Fibroblast of skin of left biceps (primary cell): ENCODE measurements at places on chromosomes 3 and 15.

DNA sequence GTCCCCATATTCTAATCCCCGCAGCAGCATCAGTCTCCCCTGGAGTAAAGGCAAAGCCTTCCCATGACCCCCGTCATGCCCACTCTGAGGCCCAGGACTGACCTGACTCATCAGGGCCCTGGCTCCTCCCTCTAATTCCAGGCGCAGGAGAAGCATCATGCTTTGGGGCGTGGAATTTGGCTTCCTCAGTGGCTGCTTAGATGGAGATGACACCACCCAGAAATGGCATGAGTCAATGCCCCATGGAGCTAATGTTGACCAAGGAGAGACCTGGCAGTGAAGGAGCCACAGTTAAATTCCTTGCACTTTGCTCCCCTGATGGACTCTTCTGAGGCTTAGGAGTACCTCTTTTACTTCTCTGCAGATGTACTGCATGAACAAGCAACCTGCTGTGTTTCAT, 204.2 kb upstream of the PROK2 start:
- no peak for DNase-seq

GRCh38 chr3:189787632-189788031, 156.4 kb downstream of the TP63 start:
- no peak for DNase-seq

GRCh38 chr15:51379390-51379789, 37.9 kb downstream of the GLDN start:
- no peak for DNase-seq

GRCh38 chr15:72047020-72047419, 70.9 kb downstream of the MYO9A start:
- no peak for DNase-seq

- DNase-seq: no peak
Measured at GRCh38 chr3:10531031-10531430, 25.6 kb upstream of the ATP2B2 start.

GRCh38 chr3:47228088-47228487, 54.5 kb downstream of the KIF9 start:
- DNase-seq: no peak

DNA sequence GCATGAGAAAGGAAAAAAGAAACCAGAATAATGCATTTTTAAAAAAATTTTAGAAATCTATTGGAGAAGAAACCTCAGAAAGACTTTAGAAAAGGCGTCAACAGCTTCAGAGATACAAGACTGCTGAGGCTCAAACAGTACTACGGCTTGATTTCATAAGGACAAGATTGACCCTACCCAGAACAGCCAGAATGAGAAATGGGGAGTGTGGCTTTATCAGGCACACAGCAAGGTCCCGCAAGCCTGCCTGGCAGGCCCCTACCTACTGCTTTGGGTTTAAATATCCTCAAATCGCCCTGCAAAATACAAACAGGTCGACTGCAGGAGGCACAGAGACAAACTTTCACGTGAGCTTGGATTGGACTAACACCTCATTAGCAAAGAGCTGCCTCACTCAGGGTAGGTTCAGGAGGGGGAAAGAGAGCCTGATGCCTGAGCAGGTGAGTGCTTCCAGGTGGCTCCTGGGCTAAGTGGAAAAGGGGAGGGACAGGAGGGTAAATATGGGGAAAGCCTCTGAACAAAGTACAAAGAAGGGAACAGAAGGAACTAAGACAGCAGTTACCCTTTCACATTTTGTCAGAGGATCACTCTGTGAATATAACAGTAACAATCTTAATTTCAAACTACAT, 87.5 kb downstream of the RORA start:
- DNase-seq: no peak

DNA sequence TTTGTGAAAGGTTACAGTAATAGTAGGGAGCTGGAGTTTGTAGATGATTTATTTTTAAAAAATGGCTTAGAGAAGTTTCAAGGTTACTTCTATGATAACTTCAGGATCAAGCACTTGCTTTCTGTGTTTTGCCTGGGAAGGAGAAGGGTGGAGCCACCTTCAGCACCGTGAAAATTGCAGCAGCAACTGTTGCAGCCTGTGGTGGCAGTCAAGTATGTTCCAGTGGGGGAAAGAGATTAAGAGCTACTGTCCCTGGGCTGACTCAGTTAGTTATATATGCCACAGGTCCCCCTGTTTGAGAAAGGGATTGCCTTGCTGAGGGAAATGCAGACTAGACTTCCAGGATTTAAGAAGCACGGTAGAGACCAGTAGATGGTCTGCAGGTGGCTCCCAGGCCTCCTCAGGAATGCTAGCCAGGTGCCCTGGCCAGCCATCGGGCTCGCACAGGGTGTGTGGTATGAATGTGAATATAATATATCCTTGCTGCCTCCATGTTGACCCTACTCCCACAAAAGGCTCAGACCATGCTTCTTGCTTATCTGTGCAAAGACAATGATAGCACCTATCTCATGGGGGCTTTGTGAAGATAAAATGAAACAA, 389.5 kb downstream of the CACNA2D3 start:
- no peak for DNase-seq

- DNase-seq: no peak
Measured at GRCh38 chr3:73284472-73284871, 223.0 kb downstream of the EBLN2 start.

- DNase-seq: no peak
Measured at GRCh38 chr3:157077565-157077991, 82.4 kb downstream of the CCNL1 start.

GRCh38 chr15:56969265-56969895, 50.9 kb downstream of the TCF12 start:
- DNase-seq: no peak

DNA sequence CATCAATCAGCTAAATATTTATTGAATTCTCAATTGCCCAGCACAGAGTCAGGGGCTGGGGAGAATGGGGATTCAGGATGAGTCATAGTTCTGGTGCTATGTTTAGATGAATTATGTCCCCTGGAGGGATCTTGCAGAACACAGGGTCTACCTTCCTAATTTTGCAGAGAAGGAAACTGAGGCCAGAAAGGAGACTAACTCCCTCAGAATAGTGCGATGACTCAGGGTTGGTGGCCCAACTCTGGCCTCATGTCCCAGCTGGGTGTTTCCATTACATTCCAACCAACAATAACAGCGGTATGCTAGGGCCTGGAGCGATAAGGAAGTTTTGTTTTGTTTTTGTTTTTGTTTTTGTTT, 270.9 kb downstream of the TLE3 start:
- no peak for DNase-seq

- DNase-seq: no peak
Measured at GRCh38 chr3:63921741-63922482, 9.7 kb upstream of the SCAANT1 start.

DNA sequence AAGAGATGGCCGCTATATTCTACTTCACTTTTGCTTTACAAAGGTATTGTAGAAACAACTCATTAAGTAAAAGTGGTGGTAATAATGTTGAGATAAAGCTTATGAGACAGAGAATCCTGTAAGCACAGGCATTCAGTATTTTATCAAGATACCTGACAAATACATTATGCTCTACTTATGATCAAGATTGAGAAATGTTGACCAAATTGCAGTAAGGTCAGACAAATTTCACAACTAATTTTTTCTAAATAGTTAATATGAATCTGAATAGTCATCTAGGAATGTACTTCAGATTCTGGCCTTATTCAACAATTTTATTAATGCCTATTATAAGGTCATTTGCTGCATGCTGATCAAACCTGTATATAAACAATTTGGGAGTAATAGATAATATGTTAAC, 95.1 kb upstream of the MBNL1 start:
- no peak for DNase-seq

GRCh38 chr3:71541313-71541712, 42.2 kb downstream of the FOXP1 start:
- no peak for DNase-seq

DNA sequence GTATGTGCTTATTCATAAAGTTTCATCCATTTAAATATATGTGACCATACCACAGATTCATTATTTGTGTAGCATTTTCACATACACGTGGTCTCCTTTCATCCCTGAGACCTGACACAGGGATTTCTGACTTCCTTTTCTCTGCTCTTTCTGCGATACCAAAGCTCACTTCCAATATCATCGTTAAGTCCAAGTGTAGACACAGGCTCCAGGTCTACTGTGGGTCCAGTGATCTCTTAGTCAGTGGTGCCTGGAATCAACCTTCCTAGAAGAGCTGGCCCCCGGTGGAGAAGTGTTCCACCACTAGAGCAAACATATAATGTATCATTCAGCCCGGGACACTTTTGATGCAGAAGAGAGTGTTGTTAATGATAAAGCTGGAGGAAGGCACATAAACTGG, 72.4 kb downstream of the LDHAL6B start:
- no peak for DNase-seq

DNA sequence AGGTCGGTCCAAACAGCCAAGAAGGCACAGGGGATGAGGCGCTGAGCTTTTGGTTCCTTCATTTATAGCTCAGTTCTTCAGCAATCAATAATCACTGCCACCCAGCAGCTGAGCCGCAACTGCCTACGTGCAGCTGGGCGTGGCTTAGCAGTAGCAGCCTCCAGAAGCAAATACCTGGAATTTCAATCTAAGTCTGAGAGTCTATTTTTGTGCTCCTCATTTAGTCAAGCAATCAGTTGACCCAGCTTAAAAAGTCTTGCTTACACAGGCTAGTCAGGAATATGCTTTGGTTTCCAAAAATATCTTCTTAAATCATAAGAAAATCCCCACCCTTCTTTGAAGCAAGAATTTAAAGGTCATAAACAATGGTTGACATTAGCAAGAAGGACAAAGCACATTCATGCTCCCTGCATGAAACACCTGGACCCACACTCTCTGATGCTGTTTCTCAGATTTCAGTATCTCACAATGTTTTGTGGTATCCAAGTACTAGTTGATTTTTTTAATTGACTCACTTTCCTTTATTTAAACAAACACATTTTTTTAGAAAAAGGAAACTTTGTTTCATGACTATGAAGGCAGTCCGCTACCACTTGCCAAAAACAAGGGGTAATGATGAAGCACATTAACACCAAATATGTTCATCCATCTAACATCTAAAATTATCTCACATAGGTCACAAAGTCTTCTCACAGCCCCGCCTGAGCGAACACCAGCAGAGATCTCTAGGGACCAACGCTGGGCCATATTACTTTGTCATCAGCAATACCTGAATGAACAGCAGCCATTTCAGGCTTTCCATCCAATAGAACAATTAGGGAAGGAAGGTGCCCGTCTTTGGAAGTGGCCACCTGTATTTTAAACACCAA, 106.1 kb downstream of the OXNAD1 start:
- DNase-seq: no peak
